ENCODE measurements at places on chromosomes 12 and 14.

DNA sequence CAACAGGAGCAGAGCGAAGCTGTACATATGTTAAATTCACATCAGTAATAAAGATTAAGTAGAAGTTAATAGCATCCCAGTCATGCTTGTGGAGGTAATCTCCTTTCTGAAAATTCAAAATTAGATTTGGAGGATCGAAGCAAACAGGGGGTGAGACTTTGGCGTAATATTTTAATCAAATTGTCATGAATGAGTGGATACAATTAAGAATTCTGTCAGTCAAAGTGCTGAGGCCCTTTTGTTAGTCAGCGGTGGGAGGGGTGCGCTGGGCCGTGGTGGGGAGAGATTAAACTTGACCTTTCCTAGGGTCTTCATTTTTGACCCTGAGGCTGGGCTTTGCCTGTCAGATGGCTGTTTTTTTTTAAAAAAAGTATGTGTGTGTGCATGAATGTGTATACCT is 226.7 kb downstream of the VRK1 start:
- no peak for DNase-seq

DNA sequence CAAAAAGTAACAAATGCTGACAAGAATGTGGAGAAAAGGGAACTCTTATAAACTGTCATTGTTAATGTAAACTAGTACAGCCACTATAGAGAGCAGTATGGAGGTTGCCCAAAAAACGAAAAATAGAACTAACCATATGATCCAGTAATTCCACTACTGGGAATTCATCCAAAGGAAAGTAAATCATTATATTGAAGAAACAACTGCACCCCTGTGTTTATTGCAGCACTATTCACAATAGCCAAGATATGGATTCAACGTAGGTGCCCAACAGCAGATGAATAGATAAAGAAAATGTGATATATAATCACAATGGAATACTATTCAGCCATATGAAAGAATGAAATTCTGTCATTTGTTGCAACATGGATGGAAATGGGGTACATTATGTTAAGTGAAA is 188.0 kb upstream of the E2F7 start:
- no peak for DNase-seq

DNA sequence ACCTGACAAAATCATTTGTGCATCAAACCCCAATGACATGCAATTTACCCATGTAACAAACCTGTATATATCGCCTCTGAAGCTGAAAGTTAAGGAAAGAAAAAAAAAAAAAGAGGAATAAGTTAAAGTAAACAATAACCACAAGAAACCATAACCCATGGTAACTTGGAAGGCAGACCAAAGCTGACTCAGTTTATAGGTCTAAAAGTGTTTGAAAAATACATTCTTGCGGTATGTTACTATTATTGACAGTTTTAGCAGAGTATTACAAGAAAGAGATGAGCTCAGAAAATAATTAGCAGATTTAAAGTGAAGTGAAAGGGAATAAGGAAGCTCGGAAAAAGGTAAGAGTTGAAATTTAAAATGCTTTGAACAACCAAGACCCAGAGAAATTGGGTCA is 34.4 kb upstream of the MGAT4C start:
- DNase-seq = no peak

DNA sequence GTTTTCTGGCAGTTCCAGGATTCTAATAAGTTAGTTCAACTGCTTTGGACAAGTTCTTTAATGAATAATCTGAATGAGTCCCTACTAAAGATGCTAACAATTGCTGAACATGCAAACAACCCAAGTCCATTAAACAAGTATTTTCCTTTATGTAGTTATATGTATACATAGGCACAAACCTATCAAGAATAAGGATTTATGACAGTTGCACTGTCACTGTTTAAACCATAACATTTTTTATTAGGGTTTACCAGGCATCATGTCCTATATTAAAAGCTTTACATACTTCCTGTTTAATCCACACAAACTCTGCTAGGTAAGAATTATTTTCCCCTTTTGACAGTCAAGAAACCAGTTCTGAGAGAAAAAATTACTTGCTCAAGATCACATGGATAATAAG is 31.9 kb upstream of the COCH start:
- DNase-seq = no peak

GRCh38 chr12:3564411-3564810 is 73.4 kb downstream of the PRMT8 start:
- DNase-seq = no peak

DNA sequence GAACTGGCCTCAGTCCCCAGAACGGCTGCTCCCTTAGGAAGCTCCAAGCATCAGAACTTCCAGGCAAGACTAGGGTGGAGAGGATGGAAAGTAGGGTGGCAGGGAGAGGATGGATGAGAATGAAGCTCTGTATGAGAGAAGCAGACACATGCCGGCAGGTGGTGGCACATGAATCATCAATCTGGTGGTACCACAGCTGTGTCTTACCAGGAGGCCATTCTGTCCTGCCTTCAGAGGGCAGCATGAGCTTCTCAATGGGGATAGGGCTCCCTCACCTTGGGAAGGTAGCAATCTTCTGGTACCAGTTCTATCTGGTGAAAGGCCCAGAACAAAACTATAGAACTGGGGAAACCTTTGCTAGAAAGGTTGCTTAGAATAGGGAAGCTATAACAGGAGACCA is 55.4 kb upstream of the PYGL start:
- no peak for DNase-seq

GRCh38 chr12:132707241-132707640 is 3.4 kb upstream of the PGAM5 start:
- no peak for DNase-seq

- peak; percentile 48 for DNase-seq
Observed at GRCh38 chr12:64392221-64392620, 1.7 kb upstream of the C12orf56 start.

All from CD4-positive, alpha-beta T cell treated with Interferon alpha-2 for 1 hour (primary cell).